ENCODE measurements at places on chromosomes 6 and 20.
A peak's percentile ranks its signal among the peaks of the same experiment; 100 is the strongest.

GRCh38 chr6:125544819-125545218 lies 204.6 kb upstream of the HEY2 start:
- no peak for DNase-seq

- no peak for DNase-seq
These were observed 27.2 kb downstream of the SLC16A10 start for GRCh38 chr6:111114482-111114881.

- no peak for DNase-seq
These were observed 1.0 kb downstream of the CABLES2 start for GRCh38 chr20:62405981-62406513.

DNA sequence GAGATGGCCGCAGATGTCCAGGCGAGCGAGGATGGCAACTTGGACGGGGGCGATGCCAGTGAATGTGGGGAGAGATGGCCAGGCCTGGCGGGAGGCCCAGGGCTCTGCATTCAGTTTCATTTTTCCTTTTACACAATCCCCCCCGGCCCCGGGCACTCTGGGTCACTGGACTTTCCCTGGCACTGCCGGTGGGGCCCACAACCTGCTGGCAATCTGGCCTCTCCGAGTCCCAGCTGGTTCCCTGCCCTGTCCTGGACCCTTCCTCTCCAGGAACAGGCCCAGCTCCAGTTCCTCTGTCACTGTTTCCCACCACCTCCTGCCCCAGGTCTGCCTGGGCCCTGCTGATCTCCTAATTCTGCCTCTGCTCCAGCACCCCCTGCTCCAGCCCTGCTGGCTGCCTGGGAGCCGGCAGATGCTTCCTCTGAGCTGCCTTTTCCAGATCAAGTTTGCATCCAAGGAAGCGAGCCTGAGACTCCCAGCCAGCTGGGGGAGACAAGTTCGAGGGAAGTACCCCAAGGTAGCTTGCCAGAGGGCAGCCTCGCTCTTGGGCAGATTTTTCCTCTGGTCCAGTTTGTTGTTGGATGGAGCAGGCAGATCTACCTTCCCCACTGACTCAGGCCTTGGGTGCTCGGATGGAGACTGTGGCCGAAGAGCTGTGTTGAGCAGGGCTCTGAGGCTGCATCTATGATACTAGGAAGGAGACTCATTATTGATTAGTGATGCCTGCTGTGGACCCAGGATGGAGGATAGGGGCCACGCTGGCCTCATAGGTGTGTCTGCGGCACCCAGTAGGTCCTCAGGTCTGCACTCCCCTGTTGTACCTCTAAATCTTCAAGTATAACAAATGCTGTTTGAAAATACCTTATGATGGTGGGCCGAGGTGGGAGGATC lies 83.2 kb downstream of the CEBPB start:
- no peak for DNase-seq

DNA sequence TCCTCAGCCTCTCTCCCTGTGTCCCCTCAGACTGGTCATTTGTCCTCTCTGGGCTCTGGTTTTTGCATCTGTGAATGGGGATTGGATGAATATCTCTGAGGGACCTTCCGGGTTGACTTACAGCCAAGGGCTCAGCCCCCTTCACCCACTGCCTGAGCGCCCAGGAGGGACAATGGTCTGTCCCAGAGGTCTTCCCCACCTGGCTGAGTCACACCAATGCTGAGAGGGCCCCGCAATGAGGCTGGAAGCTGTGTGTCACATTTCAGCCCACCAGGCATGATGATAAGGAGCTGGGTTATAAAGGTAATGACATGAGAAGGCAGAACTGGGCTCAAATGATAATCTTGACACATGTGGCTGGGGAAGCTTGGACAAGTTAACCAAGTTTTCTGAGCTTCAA lies 70.5 kb downstream of the TOX2 start:
- DNase-seq = no peak

GRCh38 chr6:13229205-13230085 lies 98.9 kb downstream of the TBC1D7 start:
- DNase-seq = no peak

GRCh38 chr6:151230277-151230577 lies 9.5 kb upstream of the AKAP12 start:
- DNase-seq = no peak

DNA sequence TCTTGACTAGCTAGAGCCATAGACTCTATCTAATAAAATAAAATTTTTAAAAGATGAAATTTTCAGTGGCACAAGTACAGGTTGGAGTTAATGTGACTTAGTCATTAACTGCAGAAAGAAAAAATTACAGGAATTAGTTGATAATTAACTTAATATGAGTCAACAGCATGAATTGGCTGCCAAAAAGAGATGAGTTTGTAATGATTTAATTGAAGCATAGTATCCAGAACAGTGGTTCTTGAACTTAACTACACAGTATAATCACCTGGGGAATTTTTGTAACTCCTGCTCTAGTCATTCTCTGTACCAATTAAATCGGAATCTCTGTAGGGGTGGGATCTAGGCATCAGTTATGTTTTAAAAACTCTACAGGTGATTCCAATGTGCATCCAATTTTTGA lies 46.3 kb upstream of the HMGN3 start:
- no peak for DNase-seq

GRCh38 chr6:2971420-2972218 lies at the start of gene SERPINB6:
SERPINB6 (minus strand) TSS chr6:2971567; CDS start chr6:2959332, 12,235 bp downstream.
- DNase-seq = peak; percentile 69

DNA sequence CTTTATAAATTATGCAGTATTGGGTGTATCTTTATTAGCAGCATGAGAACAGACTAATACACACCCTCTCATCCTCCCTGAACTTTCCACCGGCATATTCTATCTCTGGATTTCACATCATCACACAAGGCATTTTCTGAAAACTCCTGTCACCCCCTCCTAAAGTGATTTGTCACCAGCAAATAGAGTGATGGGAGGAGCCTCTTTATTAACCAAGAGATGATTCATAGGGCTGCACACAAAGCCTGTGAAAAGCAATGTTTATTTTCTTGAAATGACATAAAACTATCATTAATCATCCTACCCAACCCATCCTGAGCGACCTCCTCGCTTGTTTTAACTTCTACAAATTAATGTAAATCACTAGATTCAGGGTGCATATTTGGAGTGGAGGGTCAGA lies 394.7 kb upstream of the SULF2 start:
- DNase-seq = no peak

GRCh38 chr6:45212976-45213375 lies 115.2 kb upstream of the RUNX2 start:
- no peak for DNase-seq

GRCh38 chr6:105519954-105520353 lies 117.1 kb upstream of the PREP start:
- DNase-seq = no peak

- DNase-seq = no peak
These were observed 52.5 kb upstream of the TAGAP start for GRCh38 chr6:159097256-159097655.

DNA sequence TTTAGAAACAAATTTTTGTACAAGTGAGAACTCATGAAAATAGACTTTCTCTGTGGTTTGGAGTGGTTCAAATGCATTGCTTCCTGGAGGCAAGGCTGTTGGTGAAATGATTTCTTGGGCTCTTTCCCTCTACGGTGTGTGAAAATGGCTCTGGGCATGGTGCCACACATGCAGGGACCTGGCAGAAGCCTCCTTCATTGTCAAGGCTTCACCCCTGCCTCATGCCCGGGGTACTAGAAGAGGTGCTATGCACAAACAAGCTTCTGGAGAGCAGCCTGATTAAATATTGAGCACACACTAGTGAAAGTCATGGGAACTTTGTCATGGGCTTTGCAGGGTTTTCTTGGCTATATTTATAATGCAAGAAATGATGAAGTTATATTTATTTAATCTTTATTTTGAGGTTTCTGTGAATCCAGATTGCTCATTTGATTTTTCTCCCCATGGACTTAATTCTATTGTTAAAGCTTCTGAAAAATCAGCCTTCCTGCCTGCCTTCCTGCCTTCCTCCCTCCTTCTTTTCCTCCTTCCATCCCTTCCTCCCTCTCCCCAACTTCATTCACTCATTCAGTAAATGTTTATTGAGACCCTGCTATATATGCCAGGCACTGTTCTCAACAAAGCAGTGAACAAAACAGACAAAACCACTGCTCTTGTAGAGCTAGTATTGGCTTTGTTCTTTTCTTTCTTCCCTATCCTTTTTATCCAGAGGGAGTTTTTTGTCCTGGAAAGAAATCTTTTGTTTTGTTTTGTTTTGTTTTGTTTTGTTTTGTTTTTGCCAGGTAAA lies 21.0 kb downstream of the C6orf89 start:
- no peak for DNase-seq

- DNase-seq = no peak
These were observed 63.4 kb downstream of the TXNDC5 start for GRCh38 chr6:7846966-7847818.

- no peak for DNase-seq
These were observed 207.2 kb upstream of the SSTR4 start for GRCh38 chr20:22827916-22828315.

- no peak for DNase-seq
These were observed at the start of gene FAXC for GRCh38 chr6:99349171-99350141. FAXC (minus strand) TSS chr6:99349674; CDS start chr6:99349372, 302 bp downstream.

GRCh38 chr6:15837205-15837604 lies 174.4 kb upstream of the DTNBP1 start:
- DNase-seq = no peak

- DNase-seq = no peak
These were observed 248.9 kb upstream of the FOXQ1 start for GRCh38 chr6:1062786-1063545.

- DNase-seq = no peak
These were observed 26.3 kb upstream of the ZFP64 start for GRCh38 chr20:52217689-52218395.

- no peak for DNase-seq
These were observed 88.2 kb downstream of the HIVEP2 start for GRCh38 chr6:142856624-142857232.

GRCh38 chr6:6314596-6314995 lies 5.9 kb downstream of the F13A1 start:
- DNase-seq = no peak

DNA sequence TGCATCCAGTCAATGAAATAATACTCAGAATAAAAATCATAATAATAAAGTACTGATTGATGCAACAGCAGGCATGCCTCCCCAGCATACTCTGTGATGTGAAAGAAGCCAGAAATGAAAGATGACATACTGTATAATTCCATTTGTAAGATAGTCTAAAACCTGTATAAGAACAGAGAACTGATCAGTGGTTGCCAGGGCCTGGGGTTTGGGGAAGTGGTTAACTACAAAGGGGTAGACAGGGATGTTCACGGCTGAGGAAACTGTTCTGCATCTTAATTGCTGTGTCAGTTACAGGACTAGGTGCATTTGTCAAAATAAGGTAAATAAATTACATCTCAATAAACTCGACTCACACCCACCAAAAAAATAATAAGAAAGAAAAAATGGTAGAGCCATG lies 81.3 kb upstream of the BMP2 start:
- DNase-seq = no peak

GRCh38 chr6:35634316-35634715 lies 54.4 kb downstream of the FKBP5 start:
- no peak for DNase-seq

DNA sequence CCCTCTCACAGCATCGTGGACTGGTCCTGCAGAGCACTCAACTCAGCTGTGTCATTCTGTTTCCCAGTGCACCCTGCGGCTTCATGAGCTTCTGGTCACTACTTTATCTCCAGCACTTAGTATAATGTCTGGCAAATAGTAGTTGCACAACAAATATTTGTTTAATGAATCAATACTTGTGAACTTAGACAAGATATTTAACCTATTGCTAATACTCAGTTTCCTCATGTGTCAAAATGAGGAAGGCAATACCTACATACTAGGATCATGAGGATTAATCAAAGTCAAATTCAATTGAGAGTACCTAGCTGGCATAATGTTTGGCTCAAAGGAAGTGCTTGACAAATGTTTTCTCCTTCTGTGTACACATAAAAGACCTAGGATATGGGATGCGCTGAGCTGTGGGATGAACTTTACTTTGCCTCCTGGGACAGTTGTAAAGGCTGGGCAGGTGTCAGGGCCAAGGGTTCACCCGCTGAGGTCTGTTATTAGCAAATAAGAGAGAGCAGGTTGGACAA lies 86.3 kb downstream of the FNDC1 start:
- DNase-seq = no peak

- DNase-seq = no peak
These were observed 110.3 kb upstream of the BTBD3 start for GRCh38 chr20:11807054-11808048.

- DNase-seq = no peak
These were observed 121.5 kb downstream of the UST start for GRCh38 chr6:148868314-148868713.

GRCh38 chr6:118535176-118535844 lies 12.8 kb upstream of the PLN start:
- DNase-seq = no peak

- no peak for DNase-seq
These were observed 8.5 kb upstream of the TINAG start for GRCh38 chr6:54299542-54300269.

- DNase-seq = no peak
These were observed 878 bp upstream of the HLA-DMA start for GRCh38 chr6:32953775-32954174.

DNA sequence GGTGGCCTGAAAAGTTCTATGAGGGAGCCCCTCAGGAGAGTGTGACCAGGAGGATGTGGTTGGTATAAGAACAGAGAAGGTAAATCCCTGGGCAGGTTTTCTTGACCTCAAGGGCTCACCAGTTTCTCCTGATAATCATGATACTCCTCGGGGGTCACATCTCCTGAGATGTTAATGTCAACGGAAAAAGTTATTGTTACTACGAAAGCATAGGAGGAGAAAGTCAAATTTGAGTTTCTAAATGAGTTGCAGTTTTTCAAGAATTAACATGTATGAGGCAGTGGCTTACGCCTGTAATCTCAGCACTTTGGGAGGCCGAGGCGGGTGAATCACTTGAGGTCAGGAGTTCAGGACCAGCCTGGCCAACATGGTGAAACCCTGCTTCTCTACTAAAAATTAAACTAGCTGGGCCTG lies 23.4 kb downstream of the MGME1 start:
- no peak for DNase-seq

DNA sequence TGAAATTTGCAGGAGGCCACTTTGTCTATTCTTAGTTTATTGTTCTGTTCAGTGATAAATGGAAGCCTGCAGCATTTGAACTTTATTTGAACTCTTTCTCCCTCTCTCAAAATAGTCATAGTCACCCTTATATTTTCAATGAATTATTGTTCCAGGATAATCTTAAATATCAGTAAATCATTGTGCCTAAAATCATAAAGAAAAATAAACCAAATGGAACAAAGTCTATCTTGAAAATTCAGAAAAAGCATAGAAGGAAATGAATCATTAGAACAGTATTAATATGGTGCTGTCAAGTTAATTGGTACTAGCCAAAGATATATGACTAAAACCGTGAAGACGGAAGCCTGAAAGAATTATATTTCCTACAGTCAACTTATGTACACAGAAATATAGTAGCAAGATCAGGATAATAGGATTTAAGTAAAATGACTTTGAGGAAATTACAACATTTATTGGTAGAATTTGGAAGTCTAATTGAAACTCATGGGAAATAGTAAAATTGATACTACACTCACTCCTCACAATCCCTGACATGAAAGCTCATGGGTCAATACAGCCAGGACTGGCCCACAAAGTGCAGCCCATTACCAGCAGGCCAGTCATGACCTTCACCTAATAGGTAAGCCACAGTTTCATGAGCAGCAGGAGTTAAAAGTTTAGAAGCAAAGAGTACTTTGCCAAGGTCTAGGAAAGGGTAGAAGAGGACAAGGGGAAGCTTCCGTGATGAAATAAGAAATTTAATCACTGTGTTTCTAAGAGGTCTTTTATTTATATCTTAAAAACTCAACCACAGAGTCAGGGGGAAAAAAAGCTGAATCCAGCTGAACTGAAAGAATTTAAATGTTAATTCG lies 119.9 kb upstream of the ENPP5 start:
- no peak for DNase-seq

Data from thoracic aorta (tissue), 2 donors.